ENCODE measurements at places on chromosomes 16 and 17.

- DNase-seq: no peak
These were observed 33.5 kb downstream of the TMEM186 start for GRCh38 chr16:8763899-8764298.

DNA sequence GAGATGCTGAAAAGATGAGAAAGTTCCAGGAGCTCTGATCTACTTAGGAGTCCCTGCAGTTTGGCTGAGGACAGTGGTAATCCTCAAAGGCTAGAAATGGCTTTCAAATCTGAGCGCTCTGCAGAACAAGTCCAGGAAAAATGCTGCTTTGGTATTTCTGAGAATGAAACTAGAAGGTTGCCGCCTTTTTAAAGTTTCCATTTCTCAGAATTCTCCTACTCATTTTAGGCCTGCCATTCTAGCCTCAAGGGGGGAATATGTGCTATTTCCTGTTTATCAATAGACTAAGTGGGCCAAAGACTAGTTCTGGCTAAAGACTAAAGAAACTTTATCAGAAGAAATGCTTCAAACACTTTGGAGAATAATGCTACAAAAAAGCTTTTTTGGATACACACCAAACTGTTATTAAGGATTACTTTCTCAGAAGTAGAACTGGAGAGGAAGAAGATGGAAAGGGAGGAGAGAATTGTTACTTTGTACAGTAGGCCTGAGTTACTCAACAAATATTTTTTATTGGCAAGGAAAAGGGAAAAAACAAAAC is at the start of gene SLFN12L:
Gene SLFN12L (minus strand): TSS at position 78 of the 541 bp plus-strand sequence. CDS start 15,314 bp downstream, outside the sequence.
- DNase-seq: no peak

DNA sequence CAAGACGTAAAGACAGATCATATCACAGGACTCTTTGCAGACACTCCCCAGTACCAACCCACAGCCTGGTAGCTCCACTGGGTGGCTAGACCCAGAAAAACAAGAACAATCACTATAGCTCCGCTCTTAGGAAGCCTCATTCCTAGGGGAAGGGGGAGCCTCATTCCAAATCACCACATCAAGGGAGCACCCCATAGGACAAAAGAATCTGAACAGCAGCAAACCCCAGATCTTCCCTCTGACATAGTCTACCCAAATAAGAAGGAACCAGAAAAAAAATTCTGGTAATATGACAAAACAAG is 237.8 kb downstream of the CEP112 start:
- no peak for DNase-seq

DNA sequence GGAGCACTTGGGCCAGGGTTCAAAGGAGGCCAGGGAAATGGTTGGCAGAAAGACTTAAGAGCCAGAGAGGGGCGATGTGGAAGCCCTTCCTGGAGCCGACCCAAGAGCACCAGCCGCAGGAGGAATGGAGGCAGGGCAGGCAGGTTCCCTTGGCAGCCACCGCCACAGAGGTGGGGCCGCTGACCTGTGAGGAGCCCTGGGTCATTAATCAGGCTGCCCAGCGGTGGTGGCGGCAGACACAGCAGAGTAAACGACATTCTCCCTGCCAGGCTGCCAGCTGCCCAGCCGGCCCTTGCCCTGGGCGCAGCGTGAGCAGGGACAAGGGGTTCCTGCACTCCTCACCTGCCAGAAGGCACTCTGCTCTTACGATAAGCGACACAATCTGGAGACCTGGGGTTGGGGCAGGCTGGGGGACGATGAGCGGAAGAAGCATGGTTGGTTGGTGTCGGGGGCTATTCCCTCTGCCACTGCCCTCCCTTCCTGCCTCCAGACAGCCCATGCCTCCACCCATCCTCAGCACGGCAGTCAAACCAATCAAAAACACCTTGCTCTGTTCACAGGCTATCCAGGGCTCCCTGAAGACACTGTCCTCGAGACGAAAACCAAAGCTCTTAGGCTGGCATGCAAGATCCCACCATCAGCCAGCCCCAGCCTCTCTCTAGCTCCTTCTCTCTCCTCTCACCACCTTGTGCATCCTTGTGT is 40.9 kb downstream of the PLXDC1 start:
- no peak for DNase-seq

- DNase-seq: no peak
These were observed 70.1 kb downstream of the ARHGAP23 start for GRCh38 chr17:38498353-38498752.

DNA sequence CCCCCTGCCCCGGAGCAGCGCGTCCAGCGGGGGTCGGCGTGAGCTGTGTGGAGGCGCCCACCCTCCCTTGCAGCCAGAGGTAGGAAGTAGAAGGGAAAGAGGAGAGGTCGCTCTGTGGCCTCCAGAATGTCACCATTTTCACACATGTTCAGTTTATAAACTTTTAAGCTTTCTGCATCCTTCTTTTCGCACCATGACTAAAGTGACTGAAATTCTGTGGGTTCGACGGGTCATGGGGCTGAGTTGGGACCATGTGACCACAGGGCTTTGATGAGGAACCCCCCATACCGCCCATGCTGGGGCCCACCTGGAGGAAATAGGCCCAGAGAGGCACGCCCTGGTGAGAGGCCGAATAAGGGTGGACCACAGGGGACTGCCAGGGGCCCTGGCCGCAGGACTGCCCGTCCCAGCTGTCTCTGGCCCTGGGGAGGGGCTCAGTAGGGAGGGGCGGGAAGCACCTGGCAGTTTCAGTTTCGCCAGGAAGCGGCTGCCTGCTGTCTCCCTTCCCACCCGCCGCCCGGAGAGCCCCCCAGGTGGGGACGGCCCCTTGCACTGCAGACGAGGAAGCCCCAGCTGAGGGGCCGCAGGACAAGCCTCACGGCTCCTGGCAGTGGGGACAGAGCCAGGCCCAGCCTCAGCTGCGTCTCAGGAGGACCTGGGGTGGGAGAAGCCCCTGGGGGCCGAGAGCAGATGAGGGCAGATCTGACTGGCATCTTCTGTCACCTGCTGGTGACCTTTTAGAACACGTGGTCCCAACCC is 9.0 kb downstream of the CBFA2T3 start:
- no peak for DNase-seq

DNA sequence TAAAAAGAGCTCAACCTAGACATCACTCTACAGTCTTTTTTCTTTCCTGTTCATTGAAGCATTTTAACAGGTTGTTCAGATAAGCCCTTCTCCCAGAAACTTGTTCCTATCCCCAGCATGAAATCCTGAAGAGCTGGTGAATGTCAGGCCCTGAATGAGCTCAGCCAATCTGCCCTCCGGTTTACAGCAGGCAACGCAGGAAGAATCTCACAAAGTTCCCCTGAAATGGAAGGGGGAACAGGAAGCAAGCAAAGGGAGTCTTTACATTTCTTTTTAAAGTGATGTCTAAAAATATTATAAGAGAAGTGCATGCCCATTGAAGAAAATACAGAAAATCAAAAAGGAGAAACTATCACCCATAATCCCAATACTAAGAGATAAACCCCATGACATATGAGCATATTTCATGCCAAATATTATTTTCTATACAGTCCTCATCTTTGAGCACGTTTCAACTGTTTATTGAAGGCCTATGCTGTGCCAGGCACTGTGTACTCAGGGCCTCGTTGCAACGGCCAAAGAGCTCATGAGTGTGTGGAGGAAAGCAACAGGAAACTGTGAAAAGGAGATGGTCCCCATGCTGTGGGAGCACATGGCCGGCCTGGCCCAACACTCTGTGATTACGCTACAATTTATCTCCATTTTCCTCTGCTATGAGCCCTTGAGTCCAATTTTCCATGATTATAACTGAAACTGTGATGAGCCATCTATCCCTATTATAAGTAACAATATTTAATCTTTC is 5.7 kb downstream of the TK2 start:
- no peak for DNase-seq

GRCh38 chr17:67573987-67574657 is 143.6 kb upstream of the NOL11 start:
- DNase-seq: no peak

GRCh38 chr17:19461116-19461515 is 50.1 kb downstream of the RNF112 start:
- DNase-seq: no peak
